ENCODE measurements at places on chromosomes 6 and 20.

GRCh38 chr6:10373642-10374359, 41.1 kb downstream of the TFAP2A start:
- H3K27me3 ChIP-seq = no peaks in the 10 kb centered on the region
- no peak overlapping the region for H3K4me3 ChIP-seq
- H3K27ac ChIP-seq = no peak overlapping the region
- no peaks in the 10 kb centered on the region for H3K4me1 ChIP-seq

DNA sequence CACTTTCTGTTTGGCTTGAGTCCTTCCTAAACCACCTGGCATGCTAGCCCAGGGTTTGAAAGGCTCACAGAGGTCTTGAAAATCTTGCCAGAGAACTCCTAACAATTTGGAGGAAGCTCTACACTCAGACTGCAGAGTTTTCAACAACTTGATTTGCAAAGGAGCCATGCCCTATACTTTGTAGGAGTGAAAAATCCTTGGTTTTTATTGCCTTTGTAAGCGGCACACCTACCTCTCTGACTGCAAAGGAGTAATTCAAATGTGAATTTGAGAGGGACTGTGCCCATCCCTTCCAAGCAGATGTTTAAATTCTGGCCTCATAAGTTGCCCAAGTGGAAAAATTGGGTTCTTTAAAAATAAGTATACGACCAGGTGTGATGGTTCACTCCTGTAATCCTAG, 41.5 kb downstream of the SLC2A12 start:
- no peak for DNase-seq
- H3K36me3 ChIP-seq = no peaks in the 10 kb centered on the region
- no peak overlapping the region for H3K4me3 ChIP-seq
- H3K27ac ChIP-seq = no peak overlapping the region

DNA sequence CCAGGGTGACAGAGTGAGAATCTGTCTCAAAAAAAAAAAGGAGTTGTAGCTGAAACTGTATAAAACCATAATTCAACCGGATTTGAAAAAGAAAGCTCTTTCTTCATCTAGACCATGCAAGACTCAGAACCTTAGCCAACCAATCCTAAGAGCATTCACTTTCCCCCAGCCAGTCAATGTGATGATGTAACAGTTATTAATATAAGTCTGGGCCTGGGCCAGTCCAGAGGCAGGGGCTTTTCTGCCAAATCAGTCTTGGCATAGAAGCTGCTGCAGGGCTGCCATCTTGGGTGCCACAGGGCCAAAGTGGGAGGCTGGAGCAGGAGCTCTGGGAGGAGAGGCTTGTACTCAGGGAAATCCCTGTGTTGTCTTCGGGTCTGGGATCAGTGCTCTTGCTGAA, 288.4 kb downstream of the CLIC5 start:
- H3K27ac ChIP-seq = no peak overlapping the region
- H3K4me1 ChIP-seq = no peaks in the 10 kb centered on the region

DNA sequence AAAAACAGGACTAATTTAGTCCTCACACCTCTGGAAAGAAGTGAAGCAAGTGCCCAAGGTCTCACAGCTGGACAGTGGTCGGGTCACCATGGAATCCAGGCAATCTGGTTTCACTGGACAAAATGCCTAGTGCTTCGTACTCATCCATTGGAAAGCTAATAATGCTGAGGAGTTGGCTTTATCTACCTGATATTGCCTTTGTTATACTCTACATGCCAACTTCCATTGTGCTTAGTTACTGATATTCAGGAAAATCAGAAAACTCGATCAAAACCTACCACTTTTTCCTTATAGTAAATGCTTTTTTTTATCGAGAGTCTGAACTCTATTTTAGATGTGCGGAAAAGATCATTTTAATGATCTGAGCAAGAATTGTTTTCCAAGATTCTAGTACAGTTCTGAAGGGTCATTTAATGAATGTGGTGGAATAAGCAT, 966 bp downstream of the CFAP206 start:
- peak overlapping the region; percentile 44 for H3K4me3 ChIP-seq
- no peak overlapping the region for H3K27ac ChIP-seq
- H3K27me3 ChIP-seq = no peaks in the 10 kb centered on the region
- no peaks in the 10 kb centered on the region for H3K36me3 ChIP-seq

- no peaks in the 10 kb centered on the region for H3K27me3 ChIP-seq
- no peaks in the 10 kb centered on the region for H3K4me1 ChIP-seq
- H3K36me3 ChIP-seq = no peaks in the 10 kb centered on the region
- H3K27ac ChIP-seq = no peak overlapping the region
- no peak for DNase-seq
Observed at GRCh38 chr6:16338577-16339264, 100.3 kb downstream of the GMPR start.

DNA sequence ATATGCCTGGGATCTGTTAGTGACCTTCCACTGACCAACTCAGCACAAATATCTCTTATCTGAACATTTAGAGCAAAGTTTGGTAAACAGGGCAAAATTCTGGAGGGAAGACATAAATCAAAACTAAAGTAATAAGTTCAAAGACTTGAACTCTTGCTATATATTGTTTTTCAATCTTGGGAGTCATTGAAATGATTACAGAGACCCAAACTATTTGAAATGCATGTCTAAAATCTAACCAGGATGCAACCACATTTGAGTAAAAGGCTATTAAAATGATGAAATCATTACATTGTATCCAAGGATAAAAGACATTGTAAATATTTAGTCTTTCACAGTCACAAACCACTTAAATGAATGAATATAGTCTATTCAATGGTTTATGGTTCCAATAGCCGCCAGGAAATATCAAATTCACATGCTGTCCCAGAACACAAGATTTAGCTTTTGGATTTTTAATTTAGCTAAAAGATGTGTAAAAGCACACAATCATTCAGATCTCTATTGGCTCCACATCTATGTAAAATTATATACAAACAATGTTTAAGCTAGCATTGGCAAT, 256.6 kb upstream of the EPHA7 start:
- H3K36me3 ChIP-seq = no peaks in the 10 kb centered on the region
- H3K4me1 ChIP-seq = no peaks in the 10 kb centered on the region
- H3K27ac ChIP-seq = no peak overlapping the region
- H3K27me3 ChIP-seq = no peaks in the 10 kb centered on the region

DNA sequence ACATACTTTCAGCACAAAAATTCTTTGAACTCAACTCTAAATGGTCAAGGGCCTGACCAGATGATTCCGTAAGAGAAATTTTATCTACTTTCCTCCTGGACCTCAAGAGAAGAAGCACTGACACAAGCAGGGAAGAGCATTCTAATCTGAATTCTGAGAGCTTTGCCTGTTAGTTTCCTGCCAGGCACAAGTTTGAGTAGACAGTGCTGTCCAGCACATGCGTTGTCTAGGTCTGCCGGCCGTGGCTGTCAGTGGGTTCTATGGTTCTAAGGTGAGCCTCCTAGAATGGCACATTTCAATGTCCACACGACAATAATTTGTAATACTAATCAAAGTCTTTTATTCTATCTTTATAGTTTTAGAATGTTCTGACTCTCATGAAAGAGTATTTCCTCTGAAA, 91.9 kb downstream of the RFPL4B start:
- no peak for DNase-seq
- no peaks in the 10 kb centered on the region for H3K36me3 ChIP-seq
- no peak overlapping the region for H3K4me3 ChIP-seq
- H3K27me3 ChIP-seq = no peaks in the 10 kb centered on the region

- H3K27ac ChIP-seq = no peak overlapping the region
- 0 out of 2 replicates have a peak, but pooled peaks cover 3% of the 10 kb centered on the region for H3K4me1 ChIP-seq
- no peak for DNase-seq
- peaks cover 87% of the 10 kb centered on the region for H3K27me3 ChIP-seq
- no peaks in the 10 kb centered on the region for H3K36me3 ChIP-seq
Observed at GRCh38 chr6:50716899-50717509, 3.7 kb downstream of the TFAP2D start.

DNA sequence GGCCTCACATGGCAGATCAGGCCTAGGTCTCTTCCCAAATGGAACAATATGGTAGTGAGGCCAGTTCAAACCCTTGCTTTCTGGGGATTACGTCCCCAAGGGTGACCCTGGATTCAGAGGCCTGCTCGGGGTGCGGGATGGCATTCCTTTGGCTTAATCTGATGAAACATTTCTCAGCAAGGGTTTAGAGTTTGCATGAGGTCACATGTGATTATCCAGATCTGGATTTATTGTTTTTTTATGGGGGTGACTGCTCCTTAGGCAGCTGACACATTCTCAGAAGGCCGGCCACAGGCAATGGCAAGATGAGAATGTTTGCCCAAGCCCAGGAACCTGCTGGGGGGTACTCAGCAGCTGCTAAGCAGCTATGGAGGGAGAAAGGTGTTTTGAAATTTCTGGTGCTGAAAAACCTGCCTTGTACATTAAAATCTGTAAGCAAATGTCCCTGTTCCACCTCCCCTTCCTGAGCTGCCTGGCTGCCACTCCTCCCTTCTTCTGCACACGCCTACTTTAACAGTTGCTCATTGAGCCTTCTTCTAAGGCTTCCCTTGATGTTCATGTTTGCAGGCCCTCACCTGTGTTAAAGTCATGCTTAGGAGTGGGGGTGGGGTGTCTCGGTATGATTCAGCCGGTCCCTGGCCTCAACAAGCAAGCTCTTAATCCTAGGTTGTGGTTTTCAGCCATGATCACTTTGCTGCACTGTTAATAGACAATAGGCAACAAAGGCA, 37.9 kb upstream of the FUCA2 start:
- no peak overlapping the region for H3K4me3 ChIP-seq
- no peaks in the 10 kb centered on the region for H3K27me3 ChIP-seq
- H3K36me3 ChIP-seq = no peaks in the 10 kb centered on the region
- H3K27ac ChIP-seq = no peak overlapping the region
- no peak for DNase-seq

- H3K4me3 ChIP-seq = no peak overlapping the region
- H3K27me3 ChIP-seq = no peaks in the 10 kb centered on the region
- DNase-seq = no peak
- H3K27ac ChIP-seq = no peak overlapping the region
Observed at GRCh38 chr6:16596616-16597331, 164.5 kb downstream of the ATXN1 start.

- no peak overlapping the region for H3K4me3 ChIP-seq
- H3K27me3 ChIP-seq = no peaks in the 10 kb centered on the region
- no peak for DNase-seq
Observed at GRCh38 chr6:26115226-26115625, 28.0 kb downstream of the HFE start.

DNA sequence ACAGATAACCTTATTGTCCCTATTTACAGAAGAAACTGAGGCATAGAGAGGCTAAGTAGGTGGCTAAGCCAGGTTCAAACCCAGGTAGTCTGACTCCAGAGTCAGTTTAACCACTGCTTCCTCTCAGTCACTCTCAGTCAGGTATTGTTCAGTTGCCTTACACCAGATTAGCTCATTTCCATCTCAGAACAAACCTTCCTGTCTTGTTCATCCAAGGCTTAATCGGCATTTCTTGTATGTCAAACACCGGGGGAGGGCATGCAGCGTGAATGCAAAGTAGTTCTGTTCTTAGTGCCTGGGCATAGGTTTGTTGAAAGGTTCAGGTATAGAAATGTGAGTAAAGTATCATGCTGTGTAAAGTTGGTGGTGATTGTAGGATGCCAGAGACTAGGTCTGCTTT, 51.7 kb downstream of the CTNNBL1 start:
- H3K27ac ChIP-seq = no peak overlapping the region
- H3K4me1 ChIP-seq = no peaks in the 10 kb centered on the region
- no peaks in the 10 kb centered on the region for H3K36me3 ChIP-seq
- H3K4me3 ChIP-seq = no peak overlapping the region
- DNase-seq = no peak

DNA sequence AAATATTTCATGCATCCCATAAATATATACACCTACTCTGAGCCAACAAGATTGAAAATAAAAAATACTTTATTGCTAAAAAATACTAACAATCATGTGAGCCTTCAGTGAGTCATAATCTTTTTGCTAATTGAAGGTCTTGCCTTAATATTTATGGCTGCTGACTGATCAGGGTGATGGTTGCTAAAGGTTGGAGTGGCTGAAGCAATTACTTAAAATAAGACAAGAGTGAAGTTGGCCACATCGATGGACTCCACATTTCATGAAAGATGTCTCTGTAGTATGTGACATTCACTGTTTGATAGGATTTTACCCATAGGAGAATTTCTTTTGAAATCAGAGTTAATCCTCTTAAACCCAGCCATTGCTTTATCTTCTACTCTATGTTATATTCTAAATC, 11.1 kb downstream of the TRDN start:
- H3K27ac ChIP-seq = no peak overlapping the region
- no peaks in the 10 kb centered on the region for H3K36me3 ChIP-seq
- H3K4me3 ChIP-seq = no peak overlapping the region
- no peaks in the 10 kb centered on the region for H3K4me1 ChIP-seq
- H3K27me3 ChIP-seq = no peaks in the 10 kb centered on the region
- no peak for DNase-seq

DNA sequence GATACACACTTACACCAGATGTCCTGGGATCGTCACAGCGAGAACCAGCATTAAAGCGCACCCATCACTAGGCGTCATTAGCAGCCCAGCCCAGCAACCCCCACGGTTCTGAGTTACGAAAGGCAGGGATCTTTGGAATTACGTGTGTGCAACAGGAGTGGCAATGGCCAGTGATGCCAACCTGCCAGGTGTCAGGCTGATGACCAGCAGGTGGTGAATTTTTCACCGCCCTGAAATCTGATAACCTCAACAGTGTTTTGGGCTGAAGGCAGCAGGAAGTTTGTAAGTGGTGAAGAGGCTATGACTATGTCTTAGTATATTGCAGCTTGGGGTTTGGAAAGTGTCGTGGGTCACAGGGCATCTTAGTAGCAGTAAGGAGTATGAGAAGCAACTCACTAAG, 166.1 kb downstream of the TMEM242 start:
- DNase-seq = no peak
- no peaks in the 10 kb centered on the region for H3K27me3 ChIP-seq
- H3K4me1 ChIP-seq = peaks cover 6% of the 10 kb centered on the region
- H3K4me3 ChIP-seq = no peak overlapping the region
- H3K27ac ChIP-seq = no peak overlapping the region
- no peaks in the 10 kb centered on the region for H3K36me3 ChIP-seq

GRCh38 chr20:1930165-1930564, 35.0 kb downstream of the SIRPA start:
- H3K36me3 ChIP-seq = no peaks in the 10 kb centered on the region
- no peak overlapping the region for H3K27ac ChIP-seq

- peaks cover 3% of the 10 kb centered on the region for H3K4me1 ChIP-seq
- no peak overlapping the region for H3K27ac ChIP-seq
- H3K27me3 ChIP-seq = no peaks in the 10 kb centered on the region
- DNase-seq = no peak
- H3K4me3 ChIP-seq = no peak overlapping the region
Observed at GRCh38 chr6:96931198-96931597, 6.7 kb downstream of the KLHL32 start.

- H3K4me1 ChIP-seq = peaks cover 4% of the 10 kb centered on the region
- H3K27me3 ChIP-seq = no peaks in the 10 kb centered on the region
- H3K27ac ChIP-seq = no peak overlapping the region
- no peaks in the 10 kb centered on the region for H3K36me3 ChIP-seq
- no peak overlapping the region for H3K4me3 ChIP-seq
Observed at GRCh38 chr6:35602133-35602946, 86.4 kb downstream of the FKBP5 start.

- H3K4me1 ChIP-seq = no peaks in the 10 kb centered on the region
- no peaks in the 10 kb centered on the region for H3K27me3 ChIP-seq
- H3K27ac ChIP-seq = no peak overlapping the region
- no peak overlapping the region for H3K4me3 ChIP-seq
- no peak for DNase-seq
Observed at GRCh38 chr6:37340639-37340943, 13.2 kb upstream of the RNF8 start.
